ENCODE measurements at places on chromosomes 2 and 18.

DNA sequence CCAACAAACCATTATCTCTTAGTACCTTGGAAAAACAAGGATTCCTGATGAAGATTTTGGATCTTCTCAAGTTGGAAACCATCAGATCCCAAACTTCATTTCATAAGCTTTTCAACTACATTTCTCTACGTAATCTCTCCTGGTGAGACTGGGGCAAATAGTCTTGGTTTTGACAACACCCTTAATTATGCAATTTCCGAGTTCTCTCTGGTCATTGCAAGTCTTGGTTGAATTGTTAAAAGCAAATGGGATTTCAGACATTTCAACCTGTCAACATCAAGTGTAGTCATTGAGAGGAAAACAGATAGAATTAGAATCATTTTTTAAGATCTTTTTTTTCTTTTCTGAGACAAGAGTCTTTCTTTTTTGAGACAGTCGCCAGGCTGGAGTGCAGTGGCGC lies 26.2 kb downstream of the KLF7 start:
- DNase-seq: no peak

DNA sequence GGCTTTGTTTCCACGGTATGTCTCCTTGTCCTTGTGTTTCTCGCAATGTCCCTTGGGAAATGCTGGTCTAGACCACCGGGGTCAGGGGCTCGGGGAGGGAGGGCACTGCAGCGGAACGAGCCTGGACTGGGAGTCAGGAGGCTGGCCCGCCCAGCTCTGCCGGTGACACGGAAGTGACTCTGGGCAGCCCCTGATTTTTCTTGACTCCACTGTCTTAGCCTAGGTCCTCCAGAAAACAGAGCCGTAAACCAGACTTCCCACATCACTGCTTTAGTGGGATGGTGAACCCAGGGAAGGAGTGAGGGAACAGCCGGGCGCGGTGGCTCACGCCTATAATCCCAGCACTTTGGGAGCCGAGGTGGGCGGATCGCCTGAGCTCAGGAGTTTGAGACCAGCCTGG lies 144.2 kb downstream of the ASB1 start:
- no peak for DNase-seq

GRCh38 chr2:57218206-57218605 lies 828.4 kb upstream of the VRK2 start:
- DNase-seq: no peak

GRCh38 chr2:62142054-62142453 lies 53.9 kb upstream of the B3GNT2 start:
- no peak for DNase-seq

- DNase-seq: no peak
These were observed 66.0 kb upstream of the ST3GAL5 start for GRCh38 chr2:85954590-85955458.

GRCh38 chr2:54122171-54122935 lies 6.9 kb downstream of the ACYP2 start:
- DNase-seq: no peak

DNA sequence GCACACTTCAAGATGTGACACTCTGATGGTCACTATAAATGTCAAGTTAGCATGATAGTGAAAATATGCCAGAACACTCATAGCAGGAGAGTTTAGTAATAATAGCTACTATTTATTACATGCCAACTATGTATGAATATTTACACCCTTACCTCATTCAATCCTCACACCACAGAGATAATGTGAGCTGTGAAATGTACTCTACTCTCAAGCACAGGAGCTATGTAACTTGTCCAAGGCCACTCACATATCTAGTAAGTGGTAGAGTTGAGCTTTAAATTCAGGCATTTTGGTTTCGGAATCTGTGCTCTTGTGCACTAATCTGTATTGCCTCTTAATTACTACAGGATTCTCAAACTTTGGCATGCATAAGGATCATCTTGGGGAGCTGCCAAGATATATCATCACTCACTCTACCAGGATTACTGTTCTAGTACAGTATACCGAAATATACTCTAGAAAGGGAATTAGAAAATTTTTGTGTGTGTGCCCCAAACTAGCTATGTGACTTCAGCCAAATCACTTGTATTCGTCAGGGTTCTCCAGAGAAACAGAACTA lies 154.3 kb downstream of the PLCL1 start:
- no peak for DNase-seq

GRCh38 chr18:24118750-24119577 lies 19.9 kb upstream of the CABYR start:
- DNase-seq: peak; percentile 29

DNA sequence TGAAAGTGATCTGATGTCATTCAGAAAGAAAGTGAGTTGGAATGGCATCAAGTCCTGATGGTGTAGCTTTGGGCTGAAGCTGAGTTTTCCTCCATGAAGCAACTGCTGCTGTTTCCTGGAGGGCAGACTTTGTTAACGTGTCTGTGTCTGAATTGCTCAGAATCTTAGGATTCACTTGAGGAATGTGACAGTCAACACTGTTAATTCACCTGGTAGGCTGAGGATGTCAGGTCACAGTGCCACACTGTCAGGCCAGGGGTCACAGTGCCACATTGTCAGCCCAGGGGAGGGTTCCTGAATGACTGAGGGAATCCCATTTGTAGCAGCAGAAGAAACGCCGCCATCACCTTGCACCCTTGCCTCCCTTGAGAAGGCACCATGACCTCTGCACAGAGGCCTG lies 39.4 kb downstream of the LYPD6B start:
- DNase-seq: no peak

- DNase-seq: no peak
These were observed 490.6 kb downstream of the IRS1 start for GRCh38 chr2:226308986-226309385.

GRCh38 chr2:3082705-3083104 lies 294.9 kb downstream of the EIPR1 start:
- DNase-seq: no peak

- DNase-seq: no peak
These were observed 45.0 kb upstream of the RIT2 start for GRCh38 chr18:43160509-43160908.

DNA sequence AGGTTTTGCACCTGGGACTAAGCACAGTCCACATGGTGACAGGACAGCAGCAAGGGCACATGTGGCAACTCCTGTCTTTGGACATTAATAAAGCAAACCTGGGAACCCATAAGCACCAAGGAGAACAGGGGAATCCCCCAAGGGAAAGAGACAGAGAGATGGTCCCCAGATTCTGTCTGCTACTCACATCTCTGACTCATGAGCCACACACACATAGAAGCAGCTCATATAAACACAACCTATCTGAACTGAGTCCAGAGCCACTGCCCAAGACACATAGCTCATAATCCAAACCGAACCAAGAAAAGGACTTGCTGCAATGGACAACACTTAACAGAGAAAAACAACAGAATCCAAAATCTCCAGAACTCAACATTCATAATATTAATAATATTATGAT lies 82.5 kb downstream of the OSBPL1A start:
- no peak for DNase-seq

- DNase-seq: no peak
These were observed 43.0 kb upstream of the BCL11A start for GRCh38 chr2:60596411-60596810.

GRCh38 chr2:233402346-233402745 lies 48.1 kb downstream of the DGKD start:
- DNase-seq: no peak

DNA sequence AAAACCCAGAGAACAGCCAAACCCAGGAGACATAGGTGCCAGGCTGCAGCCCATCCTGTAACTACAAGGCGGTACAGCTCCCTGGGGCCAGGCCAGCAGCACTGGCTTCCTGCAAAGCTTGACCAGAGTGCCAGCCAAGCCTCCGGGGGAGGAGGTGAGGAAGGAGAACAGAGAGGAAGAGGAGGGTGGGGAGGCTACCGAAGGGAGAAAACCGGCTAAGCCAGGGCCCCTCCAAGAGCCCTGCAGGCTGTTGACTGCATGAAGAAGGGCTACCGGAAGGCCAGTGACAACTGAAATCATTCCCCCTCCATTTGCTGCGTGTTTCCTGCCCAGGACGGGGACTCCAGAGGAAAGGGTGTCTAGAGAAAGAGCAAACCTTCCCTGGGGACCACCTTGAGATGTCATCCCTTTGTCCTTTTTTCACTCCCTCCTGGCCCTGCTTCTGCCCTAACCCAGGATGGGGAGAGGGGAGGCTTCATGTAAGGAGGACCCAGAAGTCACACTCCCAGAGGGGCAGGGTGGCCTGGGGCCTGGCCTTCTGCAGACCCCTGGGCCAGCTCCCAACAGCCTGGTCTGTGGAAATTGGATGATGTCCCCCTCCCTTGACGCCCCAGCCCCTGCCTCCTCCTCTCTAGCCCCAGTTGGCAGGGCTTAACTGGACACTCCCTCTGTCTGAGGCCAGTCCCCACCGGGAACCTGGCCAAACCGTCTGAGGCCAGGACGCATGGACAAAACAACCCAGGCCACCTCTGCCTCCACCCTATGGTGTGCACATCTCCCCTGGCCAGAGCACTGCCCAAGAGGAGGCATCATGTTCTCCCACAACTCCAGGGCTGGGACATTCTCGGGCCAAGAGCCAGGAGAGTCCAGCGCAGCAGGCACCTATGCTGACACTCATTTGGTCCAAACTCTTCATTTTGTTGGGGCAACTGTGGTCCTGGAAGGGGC lies 207.8 kb downstream of the CYP26B1 start:
- DNase-seq: no peak

DNA sequence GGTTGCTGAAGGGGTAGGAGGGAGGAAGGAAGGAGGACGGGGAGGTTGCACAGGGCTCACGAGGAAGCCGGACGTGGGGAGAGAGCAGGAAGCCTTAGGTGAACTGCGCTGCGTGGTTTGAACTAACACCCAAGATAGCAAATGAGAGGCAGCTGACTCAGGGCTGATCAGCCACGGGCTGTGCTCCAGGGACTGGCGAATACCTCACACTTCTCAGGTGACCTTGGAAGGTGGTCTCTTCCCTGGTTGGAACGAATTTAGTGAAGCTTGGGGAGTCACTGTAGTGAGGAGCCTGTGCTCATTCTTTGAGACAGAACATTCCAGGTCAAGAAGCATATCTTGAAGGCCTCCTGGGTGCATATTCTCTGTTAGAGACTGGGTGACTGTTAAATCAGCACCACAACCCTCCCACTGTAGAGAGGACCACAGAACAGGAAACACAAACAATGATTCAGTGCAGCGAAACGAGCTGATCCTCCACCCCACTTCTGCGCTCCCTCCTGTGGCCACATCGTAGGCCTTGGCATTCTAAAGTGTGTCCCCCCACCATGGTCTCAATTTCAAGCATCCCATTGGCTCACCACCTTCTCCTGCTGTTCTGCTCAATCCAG lies 33.8 kb downstream of the TOGARAM2 start:
- peak; percentile 30 for DNase-seq

- DNase-seq: no peak
These were observed 947 bp downstream of the ITSN2 start for GRCh38 chr2:24359129-24360049.

GRCh38 chr2:223700221-223700620 lies 98.1 kb upstream of the SCG2 start:
- DNase-seq: no peak

GRCh38 chr2:1499033-1499795 lies 86.0 kb downstream of the TPO start:
- no peak for DNase-seq

DNA sequence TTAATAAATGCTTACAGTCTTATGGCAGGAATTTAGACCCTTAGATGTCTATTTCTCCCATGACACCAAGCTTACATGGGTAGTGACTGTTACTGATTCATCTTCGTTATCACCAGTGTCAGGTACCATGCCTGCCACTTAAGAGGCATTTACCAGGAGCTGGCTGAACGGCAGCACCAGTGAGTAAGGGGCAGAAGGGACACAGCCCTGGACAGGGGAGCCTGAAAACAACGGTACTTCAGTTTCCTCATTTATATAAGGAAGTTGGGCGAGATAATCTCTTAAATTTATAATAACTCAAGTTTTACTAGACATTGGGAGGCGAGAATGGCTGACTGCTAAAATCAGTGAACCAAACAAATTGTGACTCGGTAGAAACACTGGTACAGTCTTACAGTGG lies 1.2 kb downstream of the COA5 start:
- DNase-seq: no peak

DNA sequence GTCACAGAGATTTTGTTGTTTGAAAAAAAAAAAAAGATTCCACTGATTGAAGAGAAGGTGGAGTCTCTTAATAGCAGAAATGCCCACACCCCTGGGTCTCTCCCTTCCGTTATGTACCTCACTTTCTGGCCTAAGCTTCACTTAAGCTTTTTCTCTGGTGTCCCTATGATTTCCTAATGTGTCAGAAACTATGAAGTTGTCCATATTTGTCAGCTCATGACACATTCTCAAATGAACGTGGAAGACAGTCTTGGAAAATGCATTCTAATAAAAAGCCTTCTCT lies 5.4 kb upstream of the MALL start:
- no peak for DNase-seq

GRCh38 chr2:118145207-118145606 lies 56.9 kb downstream of the INSIG2 start:
- DNase-seq: no peak

- no peak for DNase-seq
These were observed 20.8 kb upstream of the SOS1 start for GRCh38 chr2:39141334-39142271.

GRCh38 chr2:168519534-168520308 lies 63.6 kb downstream of the CERS6 start:
- DNase-seq: no peak

GRCh38 chr2:173090973-173091660 lies 15.5 kb downstream of the MAP3K20 start:
- no peak for DNase-seq

GRCh38 chr2:27962006-27962405 lies 71.5 kb downstream of the BABAM2 start:
- no peak for DNase-seq

DNA sequence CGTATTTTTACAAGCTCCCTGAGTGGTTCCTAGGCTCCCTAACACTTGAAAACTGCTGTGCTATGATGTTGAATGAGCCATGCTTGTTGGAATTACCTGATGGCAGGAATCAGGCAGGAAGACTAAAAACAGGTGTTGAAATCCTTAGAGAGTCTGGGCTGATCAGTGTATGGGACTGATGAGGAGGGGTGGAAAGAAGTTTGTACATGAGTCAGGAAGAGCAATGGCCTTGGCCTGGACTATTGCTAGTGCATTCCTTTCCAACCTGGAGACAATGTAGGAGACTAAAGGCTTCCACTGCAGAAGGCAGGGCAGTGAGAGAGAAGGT lies 25.0 kb upstream of the TMBIM1 start:
- DNase-seq: no peak

- DNase-seq: no peak
These were observed 71.9 kb downstream of the TCF4 start for GRCh38 chr18:55515941-55516710.

- no peak for DNase-seq
These were observed 521.0 kb upstream of the MYT1L start for GRCh38 chr2:2851806-2852777.

GRCh38 chr2:144412709-144413108 lies 107.2 kb downstream of the ZEB2 start:
- no peak for DNase-seq

GRCh38 chr2:119352357-119352756 lies 14.3 kb downstream of the C2orf76 start:
- no peak for DNase-seq

GRCh38 chr18:79366177-79367094 lies 29.3 kb upstream of the NFATC1 start:
- DNase-seq: no peak
